Panc1 (cell line): ENCODE measurements at places on chromosomes 11 and 22. TPM values are rescaled to one million over a fixed set of nuclear protein-coding genes. Genes with fewer than 3 reads are reported as not detected.

DNA sequence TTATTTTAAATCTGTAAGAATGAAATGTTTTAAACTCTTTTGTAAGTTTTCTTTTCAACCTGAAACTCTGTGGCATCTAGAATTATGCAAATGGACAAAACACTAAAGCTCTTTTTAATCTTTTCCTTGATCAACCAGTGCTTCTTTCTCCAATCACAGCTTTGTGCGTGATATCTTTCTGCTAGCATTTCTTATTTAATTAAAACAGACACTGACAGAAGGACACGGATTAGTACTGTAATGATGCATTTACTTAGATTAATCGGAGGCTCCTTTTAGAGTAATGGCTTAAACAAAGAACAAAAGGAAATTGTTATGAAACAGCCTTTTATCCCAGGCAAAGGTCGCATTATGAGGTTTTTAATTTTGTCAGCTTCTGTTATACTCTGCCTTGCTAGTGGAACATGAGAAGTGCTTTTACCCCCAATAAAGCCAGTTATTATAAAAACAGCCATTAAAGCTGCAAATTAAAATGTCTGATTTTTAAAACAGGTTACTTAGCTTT lies 48.5 kb upstream of the SOX6 start:
- no peak for DNase-seq

GRCh38 chr11:128042290-128042751 lies 545.0 kb downstream of the ETS1 start:
- no peak for DNase-seq

DNA sequence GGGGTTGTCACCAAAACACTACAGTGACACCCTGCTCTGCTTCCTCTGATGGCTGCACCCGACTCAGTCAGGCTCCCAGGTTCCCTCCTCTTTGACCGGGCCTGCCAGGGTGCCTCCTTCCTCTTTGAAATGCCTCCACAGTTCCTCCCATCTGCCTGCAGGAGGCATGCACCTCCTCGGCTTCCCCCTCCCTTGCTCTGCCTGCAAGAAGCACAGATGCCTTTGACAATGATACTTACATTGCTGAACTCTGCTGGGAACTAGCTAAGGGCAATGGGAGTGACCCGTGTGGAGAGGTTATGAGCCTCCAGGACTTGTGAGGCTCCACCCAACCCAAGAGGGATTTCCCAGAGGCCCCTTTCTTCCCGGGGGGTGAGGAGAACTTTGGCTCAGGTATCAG lies 674.1 kb downstream of the OPCML start:
- no peak for DNase-seq

- DNase-seq: no peak
Observed at GRCh38 chr11:31847761-31848160, 36.6 kb upstream of the PAX6 start.

GRCh38 chr22:42820045-42820763 lies 36.9 kb downstream of the ARFGAP3 start:
- no peak for DNase-seq

GRCh38 chr11:44595964-44596381 lies 30.5 kb downstream of the CD82 start:
- DNase-seq: no peak

LRRC4C gene
- 0.15 TPM for total RNA-seq

SCN3B gene
- total RNA-seq: 0.10 TPM

DNA sequence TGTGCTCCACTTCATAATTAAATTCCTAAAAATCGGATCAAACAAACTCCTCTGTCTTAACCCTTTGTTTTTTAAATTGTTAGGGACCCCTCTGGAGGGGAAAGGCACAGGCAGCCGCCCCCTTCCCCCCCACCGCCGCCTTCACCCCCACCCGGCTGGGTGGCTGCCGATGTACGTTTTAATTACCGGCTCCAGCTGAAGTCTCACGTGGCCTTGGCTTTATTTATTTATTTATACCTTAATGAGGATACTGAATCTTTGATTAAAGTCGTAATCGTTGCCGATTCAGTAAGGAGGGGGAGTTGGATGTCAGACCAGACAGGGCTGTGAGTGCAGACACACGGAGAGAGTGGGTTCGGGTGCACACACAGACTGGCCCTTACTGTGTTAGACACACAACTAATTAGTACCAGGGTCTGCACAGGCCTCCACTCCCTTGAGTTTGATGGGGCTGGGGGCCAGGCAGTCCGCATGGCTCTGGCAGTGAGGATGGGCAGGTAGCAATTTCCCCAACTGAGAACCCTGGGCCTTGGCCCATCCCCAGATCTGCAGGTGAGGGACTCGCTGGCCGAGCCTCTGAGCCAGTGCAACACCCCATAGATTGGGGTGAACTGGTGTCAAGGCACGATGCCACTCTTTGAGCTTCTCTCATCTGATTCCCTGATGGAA lies 51.3 kb upstream of the NNMT start:
- DNase-seq: no peak

RTN4R gene
- total RNA-seq: 16.3 TPM

- no peak for DNase-seq
Observed at GRCh38 chr11:35848616-35849015, 95.2 kb upstream of the LDLRAD3 start.

F2 gene
- 0.64 TPM for total RNA-seq

OR5AK2 gene
- not detected for total RNA-seq

- DNase-seq: no peak
Observed at GRCh38 chr11:62137881-62138629, 14.2 kb downstream of the INCENP start.

RAC2 gene
- total RNA-seq: 1.5 TPM

NCF4 gene
- not detected for total RNA-seq

AP2A2 gene
- total RNA-seq: 123 TPM

B4GAT1 gene
- total RNA-seq: 29.3 TPM

- no peak for DNase-seq
Observed at GRCh38 chr11:6587360-6587953, 16.0 kb downstream of the RRP8 start.

C11orf21 gene
- 0.31 TPM for total RNA-seq

- no peak for DNase-seq
Observed at GRCh38 chr11:76627606-76628005, 42.9 kb downstream of the LRRC32 start.

DNA sequence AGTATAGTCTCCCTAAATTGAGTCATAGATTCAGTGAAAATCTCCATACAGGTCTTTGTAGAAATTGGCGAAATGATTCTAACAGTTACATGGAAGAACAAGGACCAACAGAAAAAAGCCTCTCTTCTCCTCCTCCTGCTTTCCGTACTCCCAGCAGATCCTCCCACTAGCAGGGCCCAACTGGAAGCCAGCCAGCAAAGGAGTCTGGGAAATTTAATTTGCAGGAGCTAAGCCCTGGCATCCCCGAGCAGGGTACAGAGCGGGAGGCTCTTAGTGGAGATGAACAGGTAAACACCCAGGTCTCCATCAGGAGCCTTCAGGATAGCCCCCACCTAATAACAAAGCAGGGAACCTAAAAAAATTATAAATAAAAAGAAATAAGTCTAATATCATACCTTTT lies 1473.8 kb downstream of the TBC1D22A start:
- no peak for DNase-seq

DNA sequence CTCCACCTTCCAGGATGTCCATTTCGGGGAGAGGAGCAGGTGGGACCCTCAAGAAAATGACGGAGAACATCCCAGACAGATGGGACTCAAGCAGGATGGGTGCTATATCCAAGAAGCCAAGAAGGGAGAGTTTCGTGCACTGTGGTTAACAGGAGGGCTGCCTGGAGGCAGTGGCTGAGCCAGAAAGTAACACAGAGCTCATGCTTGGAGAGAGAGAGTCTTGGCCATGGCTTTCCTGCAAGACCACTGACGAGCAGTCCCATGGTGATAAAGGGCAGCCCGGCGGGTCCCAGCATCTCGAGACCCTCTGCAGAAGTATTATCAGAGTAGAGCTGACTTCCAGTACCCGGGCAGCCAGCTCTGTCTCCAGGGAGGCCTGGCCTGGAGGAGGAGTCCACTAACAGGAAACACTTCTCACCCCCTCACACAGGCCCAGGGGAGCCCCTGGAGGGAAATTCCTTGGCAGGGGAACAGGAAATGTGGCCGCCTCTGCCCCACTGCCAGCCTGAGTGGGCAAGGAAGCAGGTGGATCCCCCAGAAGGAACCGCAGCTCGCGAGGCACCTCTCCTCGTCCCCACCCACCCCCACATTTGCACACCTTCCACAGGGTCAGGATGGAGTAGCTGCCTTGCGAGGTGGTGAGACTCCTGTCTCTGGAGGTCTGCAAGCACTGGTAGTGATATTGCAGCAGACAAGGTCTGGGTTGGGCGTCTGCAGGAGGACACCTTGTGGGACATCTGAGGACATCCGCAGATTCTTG lies 32.2 kb downstream of the CYTH4 start:
- DNase-seq: no peak
